ENCODE measurements at places on chromosomes 3 and 15. TPM values are rescaled to one million over a fixed set of nuclear protein-coding genes. Genes with fewer than 3 reads are reported as not detected.

KBTBD8 gene
- total RNA-seq, result 0.84 TPM

GRCh38 chr3:131602011-131602779 is 99.4 kb upstream of the MRPL3 start:
- no peak for DNase-seq

DNA sequence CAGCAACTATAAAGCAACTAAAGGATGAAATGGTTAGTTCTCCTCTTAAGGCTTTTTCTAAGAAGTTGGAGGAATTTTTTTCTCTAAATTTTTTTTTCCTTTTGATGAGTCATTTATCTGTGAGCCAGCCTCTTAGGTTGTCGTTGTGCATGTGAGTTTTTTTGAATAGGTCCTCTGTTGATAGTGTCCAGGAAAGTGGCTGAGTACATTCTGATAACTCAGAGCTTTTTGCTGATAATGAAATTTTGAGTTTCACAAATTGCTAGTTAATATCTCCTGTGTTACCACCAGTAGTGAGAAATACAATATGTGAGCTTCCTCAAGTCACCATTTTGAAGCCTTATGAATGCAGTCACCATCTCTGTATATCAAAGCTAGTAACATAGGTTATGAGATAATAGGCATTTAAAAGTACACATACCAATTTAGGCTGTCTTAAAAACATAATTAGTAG is 7.1 kb upstream of the LXN start:
- no peak for DNase-seq

DNA sequence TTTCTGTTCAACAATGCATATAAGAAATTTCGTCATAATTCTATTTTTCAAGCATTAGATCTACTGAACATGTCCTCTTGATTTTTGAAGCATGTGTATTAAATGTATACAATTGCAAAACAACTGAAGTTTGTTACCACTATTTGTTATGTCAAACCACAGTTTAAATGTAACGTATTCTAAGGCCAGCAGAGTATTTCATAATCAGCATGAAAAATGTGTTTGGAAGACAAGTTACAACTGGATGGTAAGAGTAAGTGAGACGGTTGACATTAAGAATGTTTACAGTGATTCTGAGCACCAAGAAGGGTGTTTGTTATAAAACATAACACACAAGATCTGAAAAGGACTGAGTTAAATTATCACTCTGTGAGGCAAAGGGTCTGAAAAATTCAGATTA is 738.4 kb downstream of the PLOD2 start:
- DNase-seq, result no peak

DNA sequence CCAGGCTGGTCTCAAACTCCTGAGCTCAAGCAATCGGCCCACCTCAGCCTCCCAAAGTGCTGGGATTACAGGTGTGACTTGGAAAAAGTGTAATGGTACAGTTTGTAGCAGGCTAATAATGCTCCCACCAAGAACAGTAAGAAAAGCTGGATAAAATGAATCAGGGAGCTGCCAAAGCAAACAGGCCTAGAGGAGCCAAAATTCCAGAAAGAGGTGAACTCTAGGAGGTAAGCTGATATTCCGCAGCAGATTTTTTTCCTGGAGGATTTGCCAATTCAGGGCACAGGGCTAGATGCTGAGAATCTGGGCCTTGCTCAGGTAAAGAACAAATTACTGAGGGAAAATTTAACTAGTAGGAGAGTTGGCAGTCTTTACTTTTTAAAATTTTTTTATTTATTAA is 11.0 kb upstream of the PCYT1A start:
- DNase-seq, result no peak

DNA sequence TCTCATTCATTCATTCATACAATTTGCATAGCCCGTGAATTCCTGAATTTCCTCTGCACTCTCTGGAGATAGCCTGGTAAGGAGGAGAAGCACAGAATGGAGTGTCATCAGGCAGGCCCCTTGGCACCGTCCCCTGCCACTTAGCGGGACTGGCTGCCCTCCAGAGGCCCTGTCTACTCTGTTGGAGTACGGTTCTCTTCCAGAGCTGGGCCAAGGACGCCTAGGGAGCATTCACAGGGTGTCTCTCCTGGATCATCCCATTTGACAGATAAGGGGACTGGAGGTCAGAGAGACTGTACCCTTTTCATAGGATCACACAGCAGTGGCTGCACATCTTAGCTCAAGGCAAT is 48.0 kb downstream of the PTH1R start:
- no peak for DNase-seq

GRCh38 chr3:123728991-123729390 is 144.1 kb upstream of the HACD2 start:
- DNase-seq, result peak; percentile 52

GRCh38 chr3:192685801-192686200 is 41.5 kb downstream of the FGF12 start:
- DNase-seq, result no peak

GRCh38 chr3:12758025-12758781 is 856 bp downstream of the TMEM40 start:
- DNase-seq, result no peak
